ENCODE measurements at places on chromosomes 12 and 14.

GRCh38 chr14:44027397-44027796, 479.7 kb downstream of the FSCB start:
- DNase-seq = no peak

DNA sequence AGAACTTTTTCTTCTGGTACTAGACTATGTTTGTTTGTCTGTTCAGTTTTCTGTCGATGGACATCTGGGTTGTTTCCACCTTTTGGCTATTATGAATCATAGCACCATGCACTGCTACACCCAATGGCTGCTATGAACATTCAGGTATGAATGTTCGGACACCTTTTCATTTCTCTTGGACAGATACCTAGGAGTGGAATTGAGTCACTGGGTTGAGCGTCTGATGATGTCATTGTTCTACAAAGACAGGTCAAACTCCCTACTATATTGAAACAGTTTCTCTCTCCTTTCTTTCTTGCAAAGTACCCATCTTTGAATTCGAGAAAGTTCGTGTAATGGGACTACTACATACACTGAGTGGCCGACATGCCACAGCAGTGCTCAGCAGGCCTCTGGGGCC, 44.7 kb downstream of the KCTD10 start:
- no peak for DNase-seq

DNA sequence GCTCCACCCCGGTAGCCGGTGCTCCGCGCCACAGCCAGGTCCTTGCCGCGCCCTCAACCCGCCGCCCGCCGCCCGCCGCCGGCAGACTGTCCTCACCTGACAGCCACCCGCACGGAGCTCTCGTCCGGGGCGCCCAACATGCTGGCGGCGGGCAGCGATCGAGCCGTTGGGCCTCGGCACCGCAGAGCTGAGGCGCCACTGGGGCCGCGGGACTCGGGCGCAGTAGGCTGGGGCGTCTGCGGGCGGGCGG, 164 bp downstream of the KIF21A start:
- no peak for DNase-seq

DNA sequence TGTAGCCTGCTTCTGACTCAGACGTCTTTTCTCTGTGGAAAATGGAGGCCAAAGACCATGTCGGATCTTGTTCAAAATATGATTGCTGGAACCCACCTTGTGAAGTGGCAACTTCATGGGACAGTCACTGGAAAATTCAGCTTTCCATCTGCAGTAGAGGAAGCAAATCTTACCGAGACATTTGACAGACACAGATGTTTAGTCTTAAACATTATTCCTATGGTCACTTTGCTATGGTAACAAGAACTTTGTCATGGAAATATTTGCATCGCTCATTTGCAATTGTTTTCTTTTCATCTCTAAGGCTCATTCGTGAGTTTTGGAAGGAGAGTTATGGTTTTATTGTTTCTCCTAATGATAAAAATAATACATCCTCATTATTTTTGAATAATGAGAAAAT, 98.3 kb upstream of the HIF1A start:
- DNase-seq = no peak

- no peak for DNase-seq
These were observed 10.1 kb downstream of the ENTPD5 start for GRCh38 chr14:74008843-74009499.
